ENCODE measurements at places on chromosomes 12 and 14.

GRCh38 chr12:84375449-84376170 is 537.0 kb downstream of the SLC6A15 start:
- DNase-seq, result no peak

DNA sequence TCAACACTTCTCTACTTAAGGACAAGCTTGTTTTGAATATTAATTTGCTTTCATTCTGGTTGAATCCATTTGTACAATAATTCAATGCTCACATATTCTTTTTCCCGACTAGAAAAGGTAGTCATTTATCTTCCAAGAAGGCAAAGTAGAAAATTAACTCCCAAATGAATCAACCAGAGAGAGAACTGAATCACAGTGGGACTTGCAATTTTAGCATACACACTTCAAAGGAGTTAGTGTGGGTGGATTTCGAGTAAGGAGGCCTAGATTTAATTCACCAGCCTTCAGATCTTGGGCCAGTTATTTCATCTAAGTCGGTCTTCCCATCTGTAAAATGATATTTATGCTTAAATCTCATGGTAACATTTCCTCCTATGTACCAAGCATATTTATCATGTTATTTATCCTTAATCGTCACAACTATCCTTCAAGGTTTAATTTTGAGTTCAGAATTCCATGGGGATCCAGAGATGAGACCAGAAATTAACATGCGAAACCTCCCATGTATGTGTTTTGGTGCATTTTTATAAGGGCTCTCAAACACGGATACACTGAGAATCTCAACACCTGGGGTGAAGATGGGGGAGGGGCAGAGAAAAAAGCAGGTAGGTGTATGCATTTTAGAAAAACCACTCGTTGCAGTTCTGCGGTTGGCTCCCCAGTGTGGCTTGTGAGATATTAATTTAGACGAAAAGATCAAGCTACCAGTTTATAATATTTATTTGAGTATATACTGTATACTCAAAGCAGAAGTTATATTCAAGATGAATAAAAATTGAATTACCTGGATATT is 38.9 kb upstream of the IL22 start:
- DNase-seq, result no peak

DNA sequence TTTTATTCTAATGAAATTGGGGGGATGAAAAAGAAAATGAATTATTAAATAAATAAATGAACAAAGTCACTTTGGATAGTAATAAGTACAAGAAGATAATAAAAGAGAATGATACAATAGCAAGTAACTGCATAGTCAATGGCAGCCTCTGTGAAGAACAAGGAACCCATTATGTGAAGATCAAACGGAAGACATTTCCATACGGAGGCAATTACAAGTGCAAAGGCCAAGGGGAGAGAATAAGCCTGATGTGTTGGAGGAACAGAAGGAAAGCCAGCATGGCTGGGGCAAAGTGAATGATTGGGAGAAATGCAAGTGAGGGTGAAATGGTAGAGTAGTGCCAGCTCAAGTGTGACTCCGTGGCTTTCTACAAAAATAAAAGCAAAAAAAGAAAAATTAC is 43.9 kb upstream of the CHPT1 start:
- DNase-seq, result no peak

DNA sequence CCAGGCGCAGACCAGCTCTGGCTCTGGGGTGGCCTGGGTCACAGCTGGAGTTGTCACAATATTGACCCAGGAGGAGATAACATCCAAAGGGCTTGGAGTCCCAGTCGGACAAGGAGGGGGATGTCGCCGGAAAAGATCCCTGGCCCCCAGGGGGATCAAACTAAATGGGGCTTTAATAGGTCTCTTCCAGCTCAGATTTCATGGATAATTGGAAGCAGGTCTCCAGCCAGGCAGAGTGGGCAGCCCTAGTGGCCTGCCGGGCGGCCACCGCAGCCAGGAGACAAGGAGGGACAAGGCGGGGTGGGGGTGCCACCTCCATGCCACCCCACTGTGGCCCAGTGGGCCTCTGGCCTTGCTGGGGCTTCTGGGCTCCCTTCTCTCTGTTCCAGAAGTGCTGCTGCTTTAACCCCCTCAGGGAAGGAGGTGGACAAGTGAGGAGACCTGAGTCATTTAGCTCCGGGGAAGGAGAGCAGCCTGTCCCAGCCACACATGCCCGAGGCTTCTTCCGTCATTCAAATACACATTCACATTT is 23.1 kb upstream of the PGF start:
- DNase-seq, result no peak

DNA sequence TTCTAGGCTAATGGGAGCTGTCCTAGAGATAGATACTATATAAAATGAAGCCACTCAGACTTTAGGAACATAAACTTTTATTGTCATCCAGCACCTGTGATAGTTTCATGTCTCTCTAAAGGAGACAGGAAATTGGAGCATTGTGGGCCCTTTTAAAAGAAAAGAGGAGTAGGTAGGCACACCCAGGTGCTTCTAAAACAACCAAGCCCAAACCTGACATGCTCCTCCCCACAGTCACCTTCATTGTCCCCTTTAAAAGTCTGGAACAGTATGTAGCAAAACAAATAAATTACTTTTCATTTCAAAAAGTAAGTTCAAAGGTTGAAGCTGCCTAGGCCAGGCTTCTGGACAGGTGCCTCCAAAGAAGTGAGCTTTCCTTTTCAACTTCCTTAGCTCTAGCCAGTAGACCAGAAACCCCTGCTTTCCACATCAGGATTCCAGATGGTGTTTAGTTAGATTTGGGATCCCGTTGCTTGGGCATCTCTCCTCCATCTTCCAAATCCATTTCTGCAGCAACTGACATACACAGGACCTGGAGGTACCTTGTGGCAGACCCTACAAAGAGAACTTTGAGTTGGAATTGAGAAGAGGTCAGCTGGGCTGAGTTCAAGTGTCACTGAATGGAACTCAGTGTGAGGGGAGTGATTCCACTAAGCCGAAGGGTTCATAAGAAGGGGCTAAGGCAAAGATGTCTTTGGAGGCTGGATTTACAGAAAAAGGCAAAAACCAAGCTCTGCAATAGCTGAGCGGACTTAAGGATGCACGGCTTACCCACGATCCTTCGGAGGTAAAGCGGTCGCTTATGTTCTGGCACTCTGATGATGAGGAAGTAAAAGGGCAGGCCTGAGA is 6.9 kb downstream of the OXA1L start:
- DNase-seq, result no peak

GRCh38 chr12:112066566-112066965 is 42.0 kb downstream of the NAA25 start:
- DNase-seq, result no peak

DNA sequence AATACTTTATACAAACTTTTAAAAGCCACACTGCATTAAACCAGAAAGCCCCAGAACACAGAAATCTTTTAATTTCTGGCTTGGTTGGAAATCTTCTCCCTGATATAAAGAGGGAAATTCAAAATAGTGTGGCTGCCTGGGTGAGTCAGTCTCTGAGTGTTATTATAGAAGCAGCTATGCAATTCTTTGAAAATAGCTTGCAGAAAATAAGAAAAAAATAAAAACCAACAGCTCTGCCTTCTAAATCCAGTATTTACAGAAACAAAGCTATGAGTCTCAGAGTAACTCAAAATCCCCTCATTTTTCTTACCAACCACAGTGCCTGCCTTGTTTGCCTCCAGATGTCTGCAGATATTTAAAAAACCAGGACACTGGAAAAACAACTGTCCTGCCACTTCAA is 68.6 kb upstream of the FERMT2 start:
- DNase-seq, result no peak

DNA sequence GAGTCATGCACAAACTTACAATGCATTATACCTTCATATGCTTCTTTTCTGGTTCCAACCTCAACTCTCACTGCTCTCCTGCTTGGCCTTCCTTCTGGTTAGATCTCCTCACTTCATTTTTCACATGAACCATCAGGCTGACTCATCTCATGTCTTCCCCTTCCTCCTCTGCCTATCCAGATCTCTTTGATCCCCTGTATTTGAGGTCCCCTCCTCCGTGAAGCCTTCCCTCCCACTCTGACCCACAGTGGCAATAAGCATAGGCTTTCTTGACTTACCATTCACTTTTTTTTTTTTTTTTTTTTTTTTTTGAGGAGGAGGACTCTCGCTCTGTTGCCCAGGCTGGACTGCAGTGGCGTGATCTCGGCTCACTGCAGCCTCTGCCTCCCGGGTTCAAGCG is 14.7 kb upstream of the ASIC1 start:
- DNase-seq, result no peak

- DNase-seq, result no peak
Observed at GRCh38 chr12:42166501-42166900, 21.8 kb upstream of the GXYLT1 start.

GRCh38 chr12:39095636-39096330 is 190.4 kb upstream of the CPNE8 start:
- DNase-seq, result no peak

DNA sequence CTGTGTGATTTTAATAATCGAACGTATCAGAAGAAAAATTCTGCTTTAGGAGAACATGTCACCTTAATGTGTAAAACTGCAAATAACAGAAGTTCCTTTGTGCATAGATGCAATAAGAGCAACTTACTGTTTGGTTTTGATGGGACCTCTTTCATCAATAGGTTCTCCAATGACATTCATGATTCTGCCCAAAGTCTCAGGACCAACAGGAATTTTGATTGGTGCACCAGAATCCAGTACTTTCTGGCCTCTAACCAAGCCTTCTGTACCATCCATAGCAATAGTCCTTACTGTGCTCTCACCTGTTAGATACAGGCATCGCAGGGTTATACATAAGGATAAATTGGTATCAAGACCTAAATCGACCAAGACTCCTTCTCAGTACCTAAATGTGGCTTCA is 1.1 kb downstream of the ATP5F1B start:
- no peak for DNase-seq

GRCh38 chr12:68769941-68770340 is 24.0 kb downstream of the SLC35E3 start:
- no peak for DNase-seq

DNA sequence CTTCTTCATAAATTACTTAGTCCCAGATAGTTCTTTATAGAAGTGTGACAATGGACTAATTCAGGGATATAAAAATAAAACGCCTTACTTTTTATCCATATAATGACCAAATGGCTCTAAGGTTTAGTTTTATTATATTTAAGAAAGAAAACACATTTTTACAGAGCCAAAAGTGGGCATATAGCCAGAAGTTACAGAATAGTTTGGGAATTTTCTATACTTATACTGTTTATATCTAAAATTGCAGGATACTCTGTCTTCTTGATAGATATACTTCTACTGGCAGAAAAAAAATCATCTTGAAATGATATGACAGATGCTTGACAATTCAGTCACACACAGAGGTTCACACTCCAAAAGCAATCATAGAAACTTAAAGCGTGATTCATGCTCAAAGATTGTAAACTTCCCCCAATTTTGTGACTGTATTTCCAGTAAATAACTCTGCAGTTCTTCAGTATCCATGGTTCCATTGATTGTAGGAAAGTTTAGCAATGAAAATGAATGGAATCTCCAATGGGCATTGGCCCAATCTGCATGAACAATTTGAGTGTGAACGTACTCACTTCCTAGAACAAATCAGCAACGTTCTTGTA is 307.8 kb downstream of the NOVA1 start:
- DNase-seq, result no peak

DNA sequence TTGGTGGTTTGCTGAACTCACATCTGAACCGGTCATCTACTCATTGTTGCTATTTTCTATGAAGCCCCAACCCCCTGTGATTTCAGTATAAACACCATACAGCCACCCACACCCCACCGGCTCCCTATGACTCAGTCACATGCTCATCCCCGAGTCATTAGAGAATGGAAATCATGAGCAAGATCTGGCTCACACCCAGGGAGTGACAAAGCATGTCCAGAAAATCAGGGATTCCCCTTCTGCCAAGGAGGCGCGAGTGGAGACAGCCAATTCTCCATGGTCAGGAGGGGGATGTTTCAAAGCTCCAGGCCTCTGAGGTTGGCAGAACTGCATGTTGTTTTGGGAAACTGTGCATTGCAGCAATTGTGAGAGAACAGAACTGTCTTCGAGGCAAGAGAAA is 657.5 kb upstream of the TBX3 start:
- DNase-seq, result no peak

DNA sequence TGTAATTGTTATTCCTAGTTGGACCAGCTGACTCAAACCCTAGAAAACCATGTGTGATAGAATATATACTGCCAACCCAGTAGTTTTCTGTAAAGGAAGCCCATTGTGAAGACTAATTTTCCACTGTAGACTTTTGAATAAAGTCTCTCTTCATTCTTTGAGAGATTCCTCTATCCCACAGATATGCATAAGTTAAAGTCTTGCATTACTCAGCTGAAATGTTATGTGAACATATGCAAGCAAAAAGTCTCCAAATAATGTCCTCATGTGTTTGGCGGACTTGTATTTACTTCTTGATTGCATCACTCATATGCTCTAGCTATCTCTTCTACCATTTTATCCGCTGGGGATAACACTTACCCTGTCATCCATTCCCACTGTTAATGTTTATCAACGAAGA is 35.1 kb upstream of the OTOGL start:
- DNase-seq, result no peak

GRCh38 chr12:119684711-119685369 is 16.9 kb downstream of the PRKAB1 start:
- DNase-seq, result no peak

- DNase-seq, result no peak
Observed at GRCh38 chr12:127270193-127270592, 996.8 kb upstream of the TMEM132C start.

DNA sequence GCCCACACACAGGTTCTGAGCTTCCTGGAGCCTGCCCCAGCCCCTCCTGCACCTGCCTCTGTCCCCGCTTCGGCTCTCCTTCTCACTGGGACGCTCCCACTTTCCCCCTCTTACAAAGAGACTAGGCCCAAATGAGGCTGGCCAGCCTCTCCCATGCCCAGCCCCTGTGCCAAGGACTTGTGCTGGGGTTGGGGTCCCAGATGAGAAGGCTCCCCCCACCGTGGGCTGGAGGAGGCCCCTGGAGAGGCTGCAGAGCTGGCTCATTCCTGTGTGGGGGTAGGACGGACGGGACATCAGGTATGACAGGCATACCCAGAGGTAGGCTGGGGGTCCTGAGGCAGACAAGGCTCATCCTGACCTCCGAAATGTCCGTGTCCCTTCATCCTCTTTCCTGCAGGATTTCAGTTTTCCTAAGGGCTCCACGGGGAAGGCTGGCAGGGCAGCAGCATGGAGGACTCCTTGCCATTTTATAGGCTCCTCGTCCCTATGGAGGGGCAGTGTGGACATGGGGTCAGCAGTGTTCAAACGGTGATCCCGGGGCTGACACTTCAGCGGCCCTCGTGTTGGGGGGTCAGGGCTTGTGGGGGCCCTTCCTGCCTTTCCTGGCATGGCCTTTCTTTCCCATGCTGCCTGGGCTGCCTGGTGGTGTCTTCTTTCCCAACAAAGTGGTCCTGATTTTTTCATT is 49.1 kb upstream of the MEG3 start:
- no peak for DNase-seq

DNA sequence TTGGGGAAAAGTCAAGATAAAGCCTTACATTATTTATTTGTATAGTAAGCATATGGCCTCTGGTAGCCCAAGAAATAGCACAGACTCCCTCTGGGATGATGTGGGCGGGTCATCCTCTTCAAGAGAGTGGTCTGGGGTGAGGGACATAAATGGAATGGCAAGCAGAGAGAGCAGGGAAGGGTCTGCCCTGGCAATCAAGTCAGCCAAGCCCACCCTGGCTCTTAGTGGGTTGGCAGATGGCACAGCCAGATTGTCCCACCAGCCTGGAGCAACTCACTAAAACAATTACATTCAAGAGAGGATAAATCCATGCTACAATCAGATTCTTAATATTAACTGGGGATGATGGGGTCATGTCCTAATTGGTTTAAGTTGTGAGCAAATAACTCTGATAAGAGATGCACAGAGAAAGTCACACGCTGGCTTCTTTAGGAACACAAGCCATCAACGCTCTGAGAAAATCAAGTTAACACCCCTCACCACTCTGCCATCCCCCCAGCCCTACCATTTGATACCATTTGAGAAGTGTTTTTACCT is 2.8 kb upstream of the PELI2 start:
- DNase-seq, result no peak

GRCh38 chr12:86376052-86376451 is 119.9 kb upstream of the MGAT4C start:
- DNase-seq, result no peak

All from activated CD4-positive, alpha-beta T cell treated with anti-CD3 and anti-CD28 coated beads for 24 hours (primary cell).